ENCODE measurements at places on chromosomes 1 and 21.

GRCh38 chr1:229759586-229759985 is 133.5 kb downstream of the URB2 start:
- DNase-seq = no peak

DNA sequence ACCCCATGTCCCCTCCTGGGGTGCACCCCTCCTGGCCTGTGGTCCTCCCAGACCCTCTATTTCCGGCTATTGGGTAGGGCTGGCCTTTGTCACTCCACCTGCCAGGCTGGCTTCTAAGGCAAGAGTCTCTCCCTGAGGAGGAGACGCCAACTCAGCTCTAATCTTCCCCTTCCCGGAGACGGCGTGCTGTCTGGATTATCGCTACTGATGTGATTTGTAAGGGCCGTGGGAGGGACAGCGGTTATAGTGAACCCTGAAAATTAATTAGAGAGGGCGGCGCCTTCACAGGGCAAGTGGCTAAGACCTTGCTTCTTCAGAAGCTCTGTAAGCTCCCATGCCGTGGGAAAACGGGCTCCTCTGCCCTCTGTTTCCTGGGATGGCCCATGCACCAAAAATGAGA is 207.0 kb upstream of the VAMP3 start:
- DNase-seq = no peak

GRCh38 chr1:227415115-227415790 is 97.0 kb upstream of the CDC42BPA start:
- no peak for DNase-seq

DNA sequence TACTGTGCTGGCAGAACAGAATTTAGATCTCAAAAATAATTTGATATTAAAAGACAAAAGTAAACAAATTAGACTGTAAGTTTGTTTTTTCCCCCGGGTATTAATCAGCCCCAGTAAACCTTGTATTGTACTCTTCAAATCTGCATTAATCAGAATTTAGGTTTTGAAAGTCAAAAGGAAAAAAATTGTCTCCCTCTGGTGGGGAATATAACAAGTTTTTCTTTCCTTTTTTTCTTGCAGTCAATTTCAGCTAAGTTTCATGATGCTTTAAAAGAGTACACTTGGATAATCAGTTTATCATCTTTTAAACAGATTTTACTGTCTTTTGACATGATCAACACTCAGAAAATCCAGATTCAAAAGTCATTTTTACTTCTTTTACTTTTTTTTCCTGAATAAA is 134.5 kb upstream of the PKN2 start:
- no peak for DNase-seq

- peak; percentile 65 for DNase-seq
Observed at GRCh38 chr1:121558514-121558913, 373.7 kb downstream of the SRGAP2C start.

DNA sequence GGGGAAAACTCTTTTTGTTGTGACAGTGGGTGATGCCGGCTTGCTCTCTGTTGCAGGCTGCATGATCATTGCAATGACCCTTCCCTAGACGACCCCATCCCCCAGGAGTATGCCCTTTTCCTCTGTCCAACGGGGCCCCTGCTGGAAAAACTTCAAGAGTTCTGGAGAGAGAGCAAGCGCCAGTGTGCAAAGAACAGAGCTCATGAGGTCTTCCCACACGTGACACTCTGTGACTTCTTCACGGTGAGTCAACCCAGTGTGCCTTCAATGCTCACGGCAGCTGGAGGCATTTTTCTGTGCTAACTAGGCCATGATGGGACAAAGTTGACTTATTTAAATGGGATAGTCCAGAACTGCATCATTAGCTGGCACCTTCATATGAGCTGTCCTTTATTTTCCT is 5.7 kb downstream of the UBASH3A start:
- no peak for DNase-seq

- no peak for DNase-seq
Observed at GRCh38 chr1:182121787-182122186, 60.3 kb upstream of the ZNF648 start.

- no peak for DNase-seq
Observed at GRCh38 chr1:53315046-53315445, 12.8 kb downstream of the LRP8 start.

DNA sequence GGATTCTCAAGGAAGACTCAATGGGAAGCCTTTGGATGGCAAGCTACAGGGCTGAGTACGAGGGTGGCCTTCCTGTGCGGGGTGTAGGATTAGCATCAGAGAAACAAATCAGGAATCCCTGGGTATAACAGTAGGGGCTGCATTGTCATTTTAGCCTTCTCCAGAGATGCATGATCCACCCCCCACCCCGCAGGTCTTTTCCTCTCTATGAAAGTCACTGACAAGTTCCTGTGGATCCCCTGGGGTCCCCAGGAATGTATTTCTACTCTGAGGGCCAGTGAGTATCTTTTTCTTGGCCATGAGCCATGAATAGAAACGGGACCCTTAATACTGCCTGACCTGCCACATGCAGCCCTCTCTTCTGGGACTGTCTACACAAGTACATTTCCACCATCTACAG is 473.0 kb upstream of the VAMP3 start:
- no peak for DNase-seq

DNA sequence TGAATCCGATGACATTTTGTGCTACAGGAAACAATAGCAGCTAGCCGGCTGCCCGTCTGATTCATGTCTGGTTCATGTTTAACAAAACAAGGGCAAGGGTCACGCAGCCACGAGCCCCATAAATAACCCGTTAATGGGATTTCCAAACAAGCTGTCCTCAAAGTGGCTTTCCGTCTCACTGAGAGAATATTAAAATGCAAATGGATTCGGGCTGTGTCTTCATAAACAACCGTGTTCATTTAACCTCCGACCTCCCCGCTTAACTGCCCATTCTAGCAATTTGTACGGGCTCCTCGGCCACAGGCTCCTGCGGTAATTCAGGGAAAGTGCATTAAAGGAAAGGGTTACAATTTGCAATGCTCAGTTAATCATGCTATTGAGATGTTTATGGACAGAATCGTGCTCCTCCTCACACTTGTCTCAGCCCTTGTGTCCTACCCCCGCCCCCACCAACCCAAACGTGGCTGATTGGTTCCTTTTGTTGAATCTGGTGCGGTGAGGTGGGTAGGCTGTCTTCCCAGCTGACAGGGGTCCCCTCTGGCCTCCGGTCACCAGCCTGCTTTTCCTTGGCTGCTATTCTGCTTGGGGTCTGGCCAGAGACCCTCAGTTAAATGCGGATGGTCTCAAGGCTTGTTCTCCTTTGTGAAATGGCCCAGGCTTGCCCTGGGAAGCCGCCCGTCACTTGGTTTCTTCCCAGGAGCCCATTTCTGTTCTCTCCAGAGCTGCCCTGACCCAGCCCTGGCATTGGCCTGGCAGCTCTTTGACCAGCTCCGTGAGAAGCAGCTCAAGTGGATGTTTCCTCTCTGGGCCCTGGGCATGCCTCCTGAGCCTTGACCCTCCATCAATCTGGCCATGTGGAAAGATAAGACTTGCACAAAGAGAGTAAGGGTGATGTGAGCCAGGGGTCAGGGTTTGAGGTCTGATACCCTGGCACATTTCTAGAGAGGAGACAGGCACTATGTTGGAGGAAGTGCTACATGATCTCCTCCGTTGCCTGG is 200.7 kb upstream of the POU3F1 start:
- no peak for DNase-seq

GRCh38 chr1:168320800-168321450 is 40.2 kb downstream of the TBX19 start:
- peak; percentile 63 for DNase-seq

DNA sequence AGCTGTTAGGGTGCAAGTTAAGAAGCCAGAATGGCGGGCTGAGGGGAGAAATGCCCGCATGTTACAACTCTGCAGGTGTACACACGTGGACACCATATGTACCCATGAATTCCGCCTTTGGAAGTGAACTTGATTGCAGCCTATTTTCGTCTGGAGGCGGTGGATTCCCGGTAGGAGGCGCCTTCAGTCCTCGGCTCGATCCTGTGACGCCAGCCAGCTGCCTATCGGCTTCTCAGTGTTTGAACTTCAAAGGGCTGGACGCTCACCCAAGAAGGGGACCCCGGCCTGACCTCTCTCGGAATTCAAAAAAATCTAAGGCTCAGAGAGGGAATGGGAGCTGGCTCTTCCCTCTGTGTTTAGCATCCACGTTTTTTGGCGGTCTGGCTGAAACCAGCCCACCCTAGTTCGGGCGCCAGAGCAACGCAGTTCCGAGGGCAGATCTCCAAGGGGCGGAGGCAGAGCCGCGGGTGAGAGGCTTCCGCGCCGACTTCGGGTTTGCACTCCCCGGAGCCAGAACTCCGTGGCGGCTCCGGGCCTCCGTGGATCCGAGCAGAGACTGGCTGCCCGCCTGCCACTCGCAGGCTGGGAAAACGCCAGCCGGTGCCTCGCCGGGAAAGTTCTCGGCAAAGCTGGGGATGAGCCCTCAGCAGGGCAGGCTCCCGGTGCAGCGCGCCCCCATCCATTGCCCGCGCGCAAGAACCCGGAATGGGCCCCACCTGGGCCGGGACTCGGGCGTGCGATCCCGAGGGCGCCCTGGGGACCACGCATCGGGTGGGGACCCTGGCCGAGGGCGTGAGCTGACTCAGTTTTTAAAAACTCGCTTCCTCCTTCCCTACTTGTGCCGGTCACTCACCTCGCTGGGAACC is 996 bp upstream of the TMEM51 start:
- DNase-seq = peak; percentile 76

- no peak for DNase-seq
Observed at GRCh38 chr1:67534627-67535065, 104.4 kb upstream of the SERBP1 start.

- no peak for DNase-seq
Observed at GRCh38 chr21:44426663-44427191, 28.6 kb upstream of the LRRC3 start.

GRCh38 chr1:237730826-237731350 is 159.8 kb downstream of the ZP4 start:
- no peak for DNase-seq

DNA sequence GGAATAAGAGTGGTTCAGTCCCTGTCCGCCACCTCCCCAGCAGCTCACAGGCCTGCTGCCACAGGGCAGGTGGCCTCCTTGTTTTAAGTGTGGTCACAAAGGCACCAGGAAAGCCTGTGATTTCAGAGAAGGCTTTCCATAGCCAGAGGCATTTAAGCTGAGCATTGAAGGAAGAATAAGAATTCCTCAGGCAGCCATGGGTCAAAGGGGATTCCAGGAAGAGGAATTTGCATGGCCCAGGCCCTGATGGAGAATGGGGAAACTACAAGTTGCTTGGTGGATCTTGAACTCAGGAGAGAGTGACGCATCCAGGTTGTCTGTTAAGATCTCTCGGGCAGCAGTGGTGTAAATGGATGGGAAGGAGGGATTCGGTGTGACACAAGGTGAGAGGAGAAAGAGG is 66.7 kb downstream of the KLHDC7A start:
- DNase-seq = no peak

GRCh38 chr1:248821101-248821500 is 4.6 kb downstream of the SH3BP5L start:
- no peak for DNase-seq

DNA sequence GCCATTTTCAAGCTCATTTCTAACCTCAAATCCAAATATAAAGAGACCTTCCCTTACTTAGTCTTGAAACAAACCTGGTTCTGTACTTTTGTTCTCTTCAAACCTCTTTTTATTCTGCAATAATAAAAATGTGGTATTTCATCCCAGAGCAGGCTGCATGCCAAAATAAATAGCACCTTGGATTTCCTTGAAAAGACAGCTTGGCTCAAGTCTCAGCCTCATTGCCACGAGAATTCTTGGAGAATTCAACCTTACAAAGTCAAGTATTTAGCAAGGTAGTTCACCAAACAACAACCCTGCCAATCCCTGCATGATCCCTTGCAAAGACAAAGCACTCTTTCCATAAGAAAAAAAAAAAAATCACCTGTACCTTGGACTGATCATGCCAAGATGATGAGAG is 33.8 kb downstream of the KANK4 start:
- DNase-seq = no peak

GRCh38 chr1:58038574-58038973 is 508.0 kb downstream of the OMA1 start:
- DNase-seq = no peak

DNA sequence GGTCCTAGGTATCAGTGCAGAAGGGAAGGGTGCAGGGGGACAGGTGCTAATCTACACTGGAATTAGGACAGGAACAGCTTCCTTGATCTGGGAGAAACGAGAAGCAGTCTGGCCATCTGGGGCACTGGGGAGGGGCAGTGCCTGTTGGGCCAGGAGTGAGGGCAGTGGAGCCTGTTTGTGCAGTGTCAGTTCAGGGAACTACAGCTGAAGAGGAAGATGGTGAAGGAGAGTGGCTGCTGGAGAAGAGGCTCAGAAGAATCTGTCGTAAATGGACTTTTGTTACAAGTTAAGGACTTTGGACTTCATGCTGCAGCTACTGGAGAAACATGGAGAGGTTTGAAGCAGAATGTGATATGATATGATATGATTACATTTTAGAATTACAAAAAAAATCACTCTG is 3.2 kb upstream of the TNFSF4 start:
- no peak for DNase-seq

DNA sequence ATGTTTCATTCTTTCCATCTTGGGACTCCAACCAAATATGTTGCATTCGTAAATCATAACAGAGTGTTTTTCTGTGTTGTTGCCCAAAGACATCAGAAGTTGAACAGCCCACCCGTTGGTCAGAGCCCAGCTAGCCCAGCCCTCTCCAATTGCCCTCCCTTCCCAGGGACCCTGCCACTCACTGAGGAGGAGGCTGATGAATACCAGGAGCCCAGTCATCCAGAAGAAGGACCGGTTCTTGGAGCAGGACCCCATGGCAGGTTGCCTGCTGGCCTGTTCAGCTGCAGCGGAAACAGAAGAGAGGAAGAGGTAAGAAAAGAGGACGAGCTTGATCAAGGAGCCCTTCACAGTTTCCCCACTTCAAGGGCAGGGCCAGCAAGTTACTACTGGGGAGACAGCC is 172.2 kb upstream of the ETV3 start:
- DNase-seq = no peak

DNA sequence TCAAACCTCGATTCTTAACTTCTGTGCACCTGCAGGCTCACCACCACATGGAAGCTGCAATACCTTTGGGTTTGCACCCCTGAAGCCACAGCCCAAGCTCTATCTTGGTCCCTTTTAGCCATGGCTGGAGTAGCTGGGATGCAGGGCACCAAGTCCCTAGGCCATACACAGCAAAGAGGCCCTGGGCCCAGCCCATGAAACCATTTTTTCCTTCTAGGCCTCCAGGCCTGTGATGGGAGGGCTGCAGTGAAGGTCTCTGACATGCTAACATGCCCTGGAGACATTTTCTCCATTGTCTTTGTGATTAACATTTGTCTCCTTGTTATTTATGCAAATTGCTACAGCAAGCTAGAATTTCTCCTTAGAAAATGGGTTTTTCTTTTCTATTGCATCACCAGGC is 79.2 kb downstream of the PRRX1 start:
- no peak for DNase-seq

GRCh38 chr1:9201401-9202239 is 33.0 kb upstream of the H6PD start:
- DNase-seq = no peak

DNA sequence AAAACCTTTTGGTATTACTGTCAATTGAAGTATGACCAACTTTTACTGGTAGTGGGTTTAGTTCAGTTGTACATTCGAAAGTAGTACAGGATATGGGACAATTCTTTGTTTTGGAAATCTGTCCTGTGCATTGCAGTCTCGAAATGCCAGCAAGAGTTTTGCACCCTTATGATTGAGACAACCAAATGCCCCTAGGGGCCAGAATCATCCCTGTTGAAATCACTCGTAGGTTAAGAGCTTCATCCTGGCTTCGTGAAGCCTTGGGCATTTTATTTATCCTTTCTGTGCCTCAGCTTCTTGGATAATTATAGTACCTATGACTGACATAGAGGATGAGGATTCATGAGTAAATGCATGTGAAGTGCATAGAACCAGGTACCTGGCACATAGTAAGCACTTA is 2.4 kb upstream of the GOLT1A start:
- no peak for DNase-seq
